ENCODE measurements at places on chromosomes 7 and 10.
A peak's percentile ranks its signal among the peaks of the same experiment; 100 is the strongest.

DNA sequence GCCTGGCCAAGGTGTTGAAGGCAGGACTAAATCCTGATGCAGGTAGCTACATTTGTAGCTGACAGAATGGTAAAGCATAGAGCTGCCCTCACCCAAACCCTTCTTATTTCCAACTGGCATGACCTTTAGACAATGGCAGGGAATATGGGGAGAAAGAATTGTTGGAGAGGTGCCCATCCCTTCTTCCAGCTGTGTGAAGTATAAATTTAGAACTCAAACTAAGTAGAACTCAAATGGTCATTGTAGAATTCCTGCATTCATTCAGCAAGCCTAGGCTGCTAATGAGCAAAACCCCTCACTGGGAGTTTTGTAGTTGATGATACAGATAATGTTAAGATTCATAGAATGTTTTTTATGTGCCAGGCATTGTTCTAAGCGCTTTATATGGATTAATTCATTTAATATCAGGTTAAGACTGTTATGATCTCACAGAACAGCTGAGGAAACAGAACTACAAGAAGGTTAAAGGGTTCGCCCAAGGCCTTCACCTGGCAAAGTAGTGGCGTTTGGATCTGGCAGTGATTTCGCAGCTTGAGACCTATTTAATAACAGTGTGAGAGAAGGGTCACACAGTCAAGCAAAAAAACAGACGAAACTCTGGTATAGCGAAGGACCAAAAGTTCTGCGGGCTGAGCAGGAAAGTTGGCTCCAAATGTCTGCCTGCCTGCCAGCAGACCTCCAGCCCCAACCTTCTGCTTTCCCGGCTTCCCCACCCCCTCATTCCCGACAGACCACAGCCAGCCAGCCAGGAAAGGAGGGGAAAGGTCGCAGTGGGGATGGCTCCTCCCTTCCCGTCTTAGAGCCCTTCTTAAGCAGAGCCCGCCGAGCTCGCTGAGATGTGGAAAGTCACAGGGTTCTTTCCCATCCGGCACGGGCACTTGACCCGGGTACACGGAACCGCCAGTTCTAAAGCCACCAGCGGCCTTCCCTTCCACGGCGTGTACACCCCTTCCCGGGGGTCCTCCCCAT, 1.6 kb upstream of the HILPDA start:
- DNase-seq = no peak

DNA sequence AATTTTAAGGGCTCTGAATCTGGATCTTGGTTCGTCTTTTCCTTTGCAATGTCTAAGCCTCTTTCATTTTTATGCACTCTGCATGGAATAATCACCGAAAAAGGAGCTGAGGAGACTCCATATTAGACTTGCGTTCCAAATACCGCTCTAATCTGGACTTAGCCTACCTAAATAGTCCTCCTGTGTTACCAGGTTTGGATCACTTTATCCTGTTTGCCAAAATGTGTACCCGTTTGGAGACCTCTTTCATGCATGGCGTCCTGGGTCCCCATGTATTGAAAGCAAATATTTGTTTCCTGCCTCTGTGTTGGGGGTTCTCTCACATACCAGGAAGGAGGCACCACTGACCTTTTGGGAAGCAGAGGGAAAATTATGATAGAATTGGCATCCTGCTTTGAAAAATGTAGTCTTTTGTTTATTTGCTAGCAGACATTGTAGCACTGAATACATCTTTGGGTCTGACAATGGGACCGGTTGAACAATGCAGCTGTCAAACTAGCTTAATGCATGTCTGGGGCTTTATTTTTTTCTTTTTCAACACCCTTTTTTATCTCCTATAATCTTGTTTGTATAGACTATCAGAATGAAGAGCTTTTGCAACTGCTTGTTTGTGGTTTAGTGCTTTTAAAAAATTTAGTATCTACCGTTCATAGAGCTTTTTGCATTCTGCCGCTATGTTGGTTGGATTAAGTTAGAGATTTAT, 11.8 kb upstream of the CELF2 start:
- no peak for DNase-seq

DNA sequence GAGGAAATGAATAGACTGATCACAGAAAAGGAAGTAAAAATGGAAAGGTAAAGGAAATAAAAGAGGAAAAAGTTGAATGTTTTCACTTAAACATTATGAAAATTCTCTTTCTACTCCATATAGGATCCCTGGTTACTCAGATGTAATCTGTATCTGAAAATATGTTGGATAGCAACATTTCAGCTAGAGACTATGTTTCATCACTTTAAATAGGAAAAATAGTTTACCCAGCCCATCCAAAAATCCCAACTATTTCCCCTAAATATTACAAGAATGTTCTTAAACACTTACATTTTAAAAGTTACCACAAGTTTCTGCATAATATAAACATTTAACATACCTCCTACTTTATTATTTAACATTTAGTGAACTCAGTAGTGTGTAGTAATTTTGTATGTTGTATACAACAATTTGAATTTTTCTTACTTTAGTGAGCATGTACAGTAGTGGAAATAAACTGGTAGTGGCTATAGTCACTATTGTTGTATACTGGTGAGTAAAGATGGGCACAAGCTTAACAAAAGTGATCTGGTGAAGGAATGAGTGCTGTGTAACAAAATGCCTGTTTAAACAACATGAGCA, 27.1 kb downstream of the SLF2 start:
- DNase-seq = no peak

GRCh38 chr7:29805886-29806207, 461 bp upstream of the WIPF3 start:
- no peak for DNase-seq

GRCh38 chr10:82653244-82654155, 778.5 kb downstream of the NRG3 start:
- DNase-seq = no peak

- DNase-seq = no peak
Observed at GRCh38 chr7:36583318-36583717, 141.0 kb downstream of the AOAH start.

- DNase-seq = no peak
Observed at GRCh38 chr10:88260329-88261051, 322.6 kb downstream of the RNLS start.

DNA sequence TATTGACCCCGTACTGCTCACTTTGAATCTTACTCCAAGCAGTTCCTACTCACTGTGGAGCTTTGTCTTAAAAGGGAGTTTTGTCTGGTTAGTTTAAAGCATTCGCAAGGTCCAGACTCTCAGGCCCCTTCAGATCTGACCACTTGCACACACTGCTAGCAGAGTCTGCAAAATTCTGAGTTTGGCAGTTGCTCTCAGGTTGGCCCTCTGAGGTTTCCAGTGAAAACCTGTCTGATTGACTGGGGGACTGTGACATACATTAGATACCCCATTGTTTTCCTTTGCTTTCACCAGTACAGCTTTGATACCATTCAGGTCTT, 149.2 kb downstream of the XPNPEP1 start:
- DNase-seq = no peak

DNA sequence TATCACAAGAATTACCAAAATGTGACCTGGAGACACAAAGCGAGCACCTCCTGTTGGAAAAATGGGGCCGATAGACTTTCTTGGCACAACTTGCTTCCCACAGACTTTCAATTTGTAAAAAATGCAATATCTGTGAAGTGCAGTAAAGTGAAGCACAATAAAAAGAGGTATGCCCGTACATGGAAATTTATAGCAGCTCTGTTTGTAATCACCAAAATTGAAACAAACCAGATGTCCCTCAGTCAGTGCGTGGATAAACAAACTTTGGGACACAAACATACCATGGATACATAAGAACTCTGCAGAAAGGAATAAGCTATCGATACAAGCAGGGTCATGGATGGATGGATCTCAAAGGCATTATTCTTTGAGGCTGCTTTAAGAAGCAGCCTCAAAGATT, 33.6 kb downstream of the ARID5B start:
- no peak for DNase-seq

GRCh38 chr7:299628-300027, 9.7 kb downstream of the FOXL3 start:
- DNase-seq = no peak

DNA sequence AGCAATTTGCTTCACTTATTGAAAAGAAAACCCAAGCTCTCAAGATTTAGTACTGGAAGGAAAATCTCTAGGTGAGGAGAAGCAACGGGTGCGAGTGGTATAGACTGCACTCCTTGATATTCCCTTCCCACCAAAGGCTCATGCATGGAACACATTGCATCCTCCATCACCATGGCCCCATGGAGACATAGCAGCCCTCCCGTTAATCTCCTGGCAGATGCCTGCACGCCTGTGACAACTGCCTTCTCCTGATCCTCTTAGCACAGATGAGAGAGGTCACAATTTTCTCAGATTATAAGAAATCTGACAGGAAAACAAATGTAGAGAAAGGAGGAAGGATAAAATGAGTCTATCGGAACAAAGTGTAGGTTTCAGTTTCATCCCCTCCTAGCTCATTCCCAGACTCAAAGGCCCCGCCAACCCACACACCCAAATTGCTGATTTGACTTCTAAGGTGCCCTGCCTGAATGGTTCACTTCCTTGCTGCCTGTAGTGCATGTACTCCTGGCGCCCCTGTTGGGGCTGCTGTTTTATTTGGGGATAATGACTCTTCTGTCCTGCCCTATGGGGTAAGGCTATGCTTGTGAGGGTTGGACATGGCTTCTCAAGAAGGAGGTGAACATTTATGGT, 50.0 kb downstream of the PLXNA4 start:
- no peak for DNase-seq

DNA sequence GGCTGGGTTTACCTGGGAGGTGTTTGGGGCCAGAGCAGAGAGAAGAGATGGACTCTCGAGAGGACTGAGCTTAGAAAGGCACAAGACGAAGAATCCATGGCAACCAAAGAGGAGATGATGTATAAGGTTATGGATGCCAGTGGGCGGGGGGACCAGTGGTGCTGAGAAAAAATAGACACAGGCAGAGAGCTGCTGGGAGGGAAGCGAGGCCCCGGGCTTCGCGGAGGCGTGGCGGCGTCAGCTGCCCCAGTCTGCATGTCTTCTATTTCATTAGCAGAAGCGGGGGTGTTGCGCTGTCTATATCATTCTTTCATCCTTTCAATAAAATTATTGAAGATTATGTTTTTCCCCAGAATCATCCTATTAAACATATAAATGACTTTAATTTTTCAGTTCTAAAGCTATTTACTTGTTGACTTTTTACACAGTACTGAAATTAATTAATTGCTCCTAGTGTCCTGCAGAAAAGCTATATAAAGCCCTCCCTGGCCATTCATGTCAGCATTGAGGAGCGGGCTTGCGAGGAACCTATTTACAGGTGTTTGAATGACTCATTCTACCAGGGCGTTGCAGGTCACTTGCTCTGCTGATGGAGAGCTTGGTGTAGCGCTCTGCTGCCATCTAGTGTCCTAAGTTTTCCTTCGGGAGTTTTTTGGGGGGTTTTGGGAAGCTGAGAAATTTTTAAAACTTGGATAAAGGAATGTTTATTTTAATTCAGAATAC, 42.9 kb upstream of the BHLHA15 start:
- DNase-seq = peak; percentile 45

DNA sequence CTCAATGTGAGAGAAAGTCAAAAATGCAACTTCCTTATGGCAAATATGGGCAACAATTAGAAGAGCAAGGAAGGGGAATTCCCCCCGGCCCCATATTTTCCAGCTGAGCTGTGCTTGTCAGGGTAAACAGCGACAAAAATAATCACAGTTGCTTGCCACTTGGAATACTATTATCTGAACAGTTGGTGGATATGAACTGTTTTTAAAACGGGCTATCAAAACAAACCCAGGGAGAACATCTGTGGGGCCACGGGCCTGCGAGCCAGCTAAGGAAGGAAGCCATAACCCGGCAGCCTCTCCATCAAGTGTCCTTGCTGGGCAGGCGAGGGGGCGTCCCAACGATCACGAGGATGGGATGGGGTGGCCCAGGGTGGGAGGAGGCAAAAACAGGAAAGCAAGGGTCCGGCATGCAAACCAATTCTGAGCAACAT, 228.4 kb downstream of the ARHGAP12 start:
- DNase-seq = no peak

DNA sequence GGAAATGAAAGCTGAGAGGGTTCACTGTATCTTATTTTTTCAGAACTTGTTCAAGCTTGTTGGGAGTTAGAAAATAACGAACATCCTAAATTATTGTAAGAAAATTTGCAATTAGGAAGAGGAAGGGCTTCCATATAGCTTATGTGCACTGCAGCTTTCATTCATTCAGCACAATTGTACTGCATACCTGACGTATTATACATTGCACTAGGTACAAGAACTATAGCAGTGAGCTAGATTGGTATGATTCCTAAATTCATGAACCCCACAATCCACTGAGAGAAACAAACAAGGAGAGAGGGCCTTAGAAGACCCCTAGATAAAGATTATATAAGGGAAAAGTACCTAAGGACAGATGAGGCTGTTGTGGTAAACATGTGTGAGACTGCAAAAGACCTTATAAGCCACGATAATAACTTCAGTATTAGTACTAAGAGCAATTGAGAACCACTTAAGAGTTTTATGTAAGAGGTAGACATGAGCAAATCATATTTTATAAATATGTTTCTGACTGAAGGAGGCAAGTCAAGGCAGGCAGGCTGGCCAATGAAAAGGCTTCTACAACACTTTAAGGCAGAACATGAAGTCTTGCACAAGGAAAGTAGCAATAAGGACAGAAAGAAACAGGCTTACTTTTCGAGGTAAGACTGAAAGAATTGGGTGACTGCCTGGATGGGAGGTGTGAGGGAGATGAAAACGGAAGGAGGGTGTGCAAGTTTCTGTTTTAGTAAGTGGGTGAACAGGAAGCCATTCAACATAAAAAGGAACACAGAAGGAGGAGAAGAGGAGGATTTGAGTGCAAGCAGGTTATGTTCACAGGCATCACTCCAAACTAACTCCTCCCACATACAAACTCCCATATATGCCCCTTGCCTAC, 77.9 kb upstream of the LRRN3 start:
- DNase-seq = no peak

DNA sequence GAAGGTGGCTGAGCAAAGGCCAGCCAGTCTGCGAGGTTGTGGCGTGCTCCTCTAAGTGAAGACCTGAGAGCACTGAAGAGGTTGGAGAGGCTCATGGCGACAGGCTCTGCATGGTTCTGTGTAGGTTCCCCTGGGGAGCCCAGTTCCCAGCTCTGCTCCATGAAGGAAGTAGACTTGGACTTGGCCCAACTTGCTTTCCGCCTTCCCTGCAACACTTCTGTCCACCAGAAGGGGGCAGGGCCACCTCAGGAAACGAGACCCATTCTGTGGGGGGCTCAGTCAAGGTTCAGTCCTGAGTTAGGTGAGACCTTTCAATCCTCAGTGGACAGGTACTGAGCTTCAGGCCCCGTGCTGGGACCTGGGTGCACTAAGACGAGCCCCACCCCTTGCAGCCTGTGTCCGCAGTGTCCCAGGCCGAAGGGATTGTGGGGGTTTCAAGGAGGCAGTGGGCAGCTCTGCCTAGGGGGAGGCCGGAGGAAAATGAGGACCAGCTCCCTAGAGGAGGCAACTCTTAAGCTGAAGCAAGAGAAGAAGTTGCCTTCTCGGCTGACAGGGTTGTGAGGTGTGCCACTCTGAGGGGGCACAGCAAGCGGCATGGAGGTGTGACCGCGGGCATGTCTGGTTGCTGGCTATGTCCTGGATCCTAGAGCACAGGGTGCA, 15.0 kb upstream of the PCBD1 start:
- DNase-seq = peak; percentile 31

GRCh38 chr10:71561003-71561574, 158.5 kb downstream of the C10orf105 start:
- DNase-seq = no peak

GRCh38 chr10:290026-290725, 154.9 kb downstream of the ZMYND11 start:
- DNase-seq = no peak

GRCh38 chr10:126349101-126349500, 39.2 kb downstream of the ADAM12 start:
- DNase-seq = no peak

GRCh38 chr7:16365177-16365576, 56.2 kb downstream of the CRPPA start:
- DNase-seq = no peak

GRCh38 chr7:85229544-85229943, 42.7 kb upstream of the SEMA3D start:
- no peak for DNase-seq
